ENCODE measurements at places on chromosomes 1 and 21.

DNA sequence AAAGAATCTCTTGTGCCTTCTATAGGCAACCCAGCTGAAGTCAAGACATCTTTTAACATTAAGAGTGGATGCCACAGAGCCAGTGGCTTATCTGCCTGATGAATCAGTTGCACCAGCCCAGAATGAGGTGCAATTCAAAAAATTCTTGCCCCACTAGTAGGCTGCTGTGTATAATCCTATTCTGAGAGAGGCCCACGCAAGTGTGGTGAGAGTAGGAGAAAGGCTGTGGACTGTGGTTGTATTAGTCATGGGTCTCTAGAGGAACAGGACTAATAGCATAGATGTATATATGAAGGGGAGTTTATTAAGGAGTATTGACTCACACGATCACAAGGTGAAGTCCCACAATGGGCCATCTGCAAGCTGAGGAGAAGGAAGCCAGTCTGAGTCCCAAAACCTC, 216.4 kb downstream of the LTN1 start:
- no peak for DNase-seq

- DNase-seq, result no peak
Measured at GRCh38 chr1:33349081-33349759, 28.3 kb upstream of the A3GALT2 start.

DNA sequence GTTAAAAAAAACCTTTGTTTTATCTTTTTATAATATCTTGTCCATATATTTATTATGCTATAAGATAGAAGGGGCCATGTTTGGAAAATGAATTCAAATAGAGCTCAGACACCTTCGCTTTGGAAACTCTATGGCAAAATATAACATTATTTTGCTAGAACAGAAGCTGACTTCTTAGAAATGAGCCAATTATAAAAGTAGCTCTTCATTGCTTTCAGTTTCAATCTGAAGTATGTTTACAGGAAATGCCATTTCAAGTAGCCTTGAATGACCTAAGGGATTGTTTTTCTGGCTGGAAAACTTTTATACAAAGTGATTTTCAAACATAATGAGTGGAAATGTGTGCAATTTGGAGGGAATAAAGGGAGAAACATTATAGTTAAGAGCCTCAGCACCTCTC, 37.8 kb upstream of the GBP5 start:
- DNase-seq, result peak; percentile 11

GRCh38 chr1:172373864-172374263, 46.6 kb upstream of the C1orf105 start:
- peak; percentile 41 for DNase-seq

DNA sequence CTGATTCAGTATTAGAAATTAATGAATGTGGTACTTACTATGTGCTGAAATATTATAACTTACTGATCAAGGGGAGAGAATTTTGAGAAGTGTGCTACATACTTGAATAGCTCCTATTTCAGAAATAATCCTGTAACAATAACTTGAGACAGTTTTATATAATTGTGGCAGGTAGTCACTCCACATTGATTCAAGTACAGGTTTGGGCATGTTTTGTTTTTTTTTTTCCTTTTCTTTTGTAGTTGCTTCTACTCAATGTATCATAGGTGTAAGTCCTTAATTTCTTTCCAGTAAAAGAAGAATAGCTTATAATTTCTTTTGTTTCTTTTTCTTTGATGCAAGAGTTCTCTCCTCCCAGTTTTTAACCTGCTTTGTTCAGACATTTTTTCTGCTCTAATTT, 86.1 kb upstream of the ADGRL2 start:
- DNase-seq, result no peak

DNA sequence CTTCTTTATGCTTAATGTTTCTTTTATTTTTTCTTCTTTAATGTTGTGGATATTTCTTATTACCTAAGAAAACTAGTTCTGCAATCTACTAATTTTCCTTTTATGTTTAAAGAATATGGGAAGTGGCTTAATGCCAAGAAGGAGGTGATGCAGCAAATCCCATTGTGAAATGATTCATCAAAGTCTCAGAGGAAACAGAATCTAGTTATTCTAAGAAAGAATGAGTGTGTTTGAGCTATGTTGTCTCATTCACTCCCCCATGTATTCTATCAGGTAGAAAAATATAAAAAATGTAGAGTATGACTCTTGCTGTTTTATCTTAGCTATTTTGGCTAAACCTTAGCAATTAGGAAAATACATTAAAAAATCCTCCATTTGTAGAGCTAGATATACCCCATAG, 659.9 kb upstream of the RGS18 start:
- DNase-seq, result peak; percentile 72

DNA sequence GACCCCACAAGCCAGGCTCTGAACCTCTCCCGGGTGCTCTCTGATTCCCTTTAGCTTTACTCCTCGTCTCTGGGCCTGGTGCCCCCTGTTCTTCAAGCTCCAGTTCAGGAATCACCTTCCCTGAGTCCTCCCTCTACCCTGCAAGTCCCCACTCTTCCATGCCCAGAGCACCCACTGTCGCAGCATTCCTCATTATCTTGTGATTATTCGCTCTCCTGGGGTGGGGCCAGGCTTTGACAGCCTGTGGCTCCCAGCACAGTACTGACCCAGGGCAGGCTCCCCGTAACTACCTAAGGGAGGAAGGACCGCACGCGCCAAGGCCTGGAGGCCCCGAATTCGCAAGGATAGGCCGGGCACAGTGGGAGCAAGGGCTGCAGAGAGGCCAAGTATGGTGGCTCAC, 734 bp upstream of the C1orf210 start:
- DNase-seq, result no peak

- peak; percentile 49 for DNase-seq
Measured at GRCh38 chr1:39158327-39159086, 46.0 kb upstream of the MACF1 start.

DNA sequence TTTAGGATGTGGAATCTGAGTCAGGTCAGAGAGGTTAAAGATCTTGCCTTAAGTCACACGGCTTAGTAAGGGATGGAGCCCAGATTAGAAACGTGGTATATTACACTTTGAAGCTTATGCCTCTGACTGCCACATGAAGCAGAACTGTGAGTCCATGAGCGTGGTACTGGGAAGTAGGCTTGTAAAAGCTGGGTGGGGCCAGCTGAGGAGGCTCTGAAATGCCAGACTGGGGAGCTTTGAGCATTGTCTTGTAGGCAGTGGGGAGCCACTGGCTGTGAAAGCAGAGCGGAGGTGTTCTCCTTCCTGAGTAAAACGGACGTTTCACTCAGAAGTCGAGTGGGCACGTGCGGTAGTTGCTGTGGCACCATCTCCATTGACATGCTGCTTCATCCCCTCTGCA, 72.6 kb upstream of the USP24 start:
- no peak for DNase-seq
